ENCODE measurements at places on chromosomes 6 and 20.

GRCh38 chr6:11343963-11344723 is 111.7 kb upstream of the NEDD9 start:
- DNase-seq: no peak

- DNase-seq: no peak
Observed at GRCh38 chr6:169131390-169131789, 122.3 kb downstream of the THBS2 start.

GRCh38 chr20:12395353-12395752 is 477.7 kb downstream of the BTBD3 start:
- no peak for DNase-seq

DNA sequence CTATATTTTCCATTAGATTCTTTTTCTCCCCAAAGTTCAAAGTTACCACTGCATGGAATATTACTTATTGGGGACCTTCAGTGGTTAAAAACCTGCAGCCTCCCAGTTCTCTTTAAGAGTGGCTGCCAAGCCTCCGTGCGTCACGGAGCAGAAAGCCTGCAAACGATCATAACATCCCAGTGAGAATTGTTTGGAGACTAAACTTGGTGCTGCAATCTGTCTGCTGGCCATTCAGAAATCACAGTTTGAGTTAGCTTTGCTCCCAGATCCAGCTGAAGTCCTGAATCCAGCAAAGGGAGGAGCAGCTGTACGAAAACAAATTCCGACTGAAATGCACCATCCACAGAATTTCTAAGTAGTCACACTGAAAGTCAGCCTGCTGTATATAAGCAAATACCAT is 213.5 kb upstream of the PDE10A start:
- DNase-seq: no peak

DNA sequence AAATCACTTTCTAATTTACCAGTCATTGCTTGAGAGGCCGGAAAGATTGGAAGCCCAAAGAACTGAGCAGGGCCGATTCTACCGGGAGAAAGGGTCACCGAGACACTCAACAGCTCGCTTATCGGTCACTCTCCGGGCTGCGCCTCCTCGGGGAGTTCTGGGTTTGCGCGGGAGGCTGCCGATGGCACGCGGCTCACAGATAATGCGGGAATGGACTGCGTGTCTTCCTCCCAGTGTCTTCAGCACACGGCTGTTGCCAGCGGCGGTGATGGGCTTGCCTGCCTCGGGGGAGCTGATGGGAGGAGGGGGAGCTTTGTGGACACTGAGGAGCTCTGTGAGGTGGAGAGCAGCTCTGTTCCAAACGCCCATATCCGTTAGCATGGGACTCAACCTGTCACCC is 314.6 kb downstream of the CDH4 start:
- peak; percentile 57 for DNase-seq

- no peak for DNase-seq
Observed at GRCh38 chr6:42197555-42198362, 3.0 kb upstream of the GUCA1B start.

DNA sequence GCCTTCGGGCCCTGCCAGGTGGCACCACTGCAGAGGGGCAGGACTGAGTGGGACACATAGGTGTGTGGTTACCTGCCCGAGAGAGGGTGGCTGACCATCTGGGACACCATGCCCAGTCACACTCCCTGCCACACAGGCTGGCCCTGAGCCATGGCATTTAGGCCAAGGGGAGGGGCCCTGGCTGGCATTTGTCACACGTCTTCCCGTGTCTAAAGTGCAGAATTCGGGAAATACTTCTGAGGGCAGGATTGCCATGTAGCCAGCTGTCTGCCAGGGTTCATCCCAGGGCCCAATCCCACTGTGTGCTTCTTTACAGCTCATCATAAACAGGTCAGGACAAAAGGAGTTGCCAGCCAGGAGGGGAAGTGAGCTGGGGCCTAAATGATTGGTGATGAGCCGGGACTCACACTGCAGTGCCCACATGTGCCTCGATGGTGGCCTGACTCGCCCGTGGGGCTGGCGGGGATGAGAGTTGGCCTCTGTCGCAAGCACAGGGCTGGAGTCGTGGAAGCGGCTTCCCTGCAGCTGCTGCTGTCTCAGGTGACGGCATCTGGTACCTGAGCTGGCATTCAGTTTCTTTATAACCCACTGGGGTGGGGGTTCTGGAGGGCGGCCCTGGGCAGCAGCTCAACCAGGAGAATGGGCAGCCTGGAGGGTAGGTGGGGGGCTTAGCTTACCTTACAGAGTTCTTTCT is 5.9 kb upstream of the UNC93A start:
- no peak for DNase-seq

GRCh38 chr20:45857882-45858216 is 435 bp downstream of the ZSWIM3 start:
- DNase-seq: no peak

GRCh38 chr6:170062915-170063241 is 228.0 kb downstream of the DLL1 start:
- DNase-seq: no peak

GRCh38 chr20:46349742-46350056 is 41.4 kb upstream of the CDH22 start:
- no peak for DNase-seq

GRCh38 chr6:82074556-82074955 is 173.0 kb downstream of the IBTK start:
- DNase-seq: no peak

DNA sequence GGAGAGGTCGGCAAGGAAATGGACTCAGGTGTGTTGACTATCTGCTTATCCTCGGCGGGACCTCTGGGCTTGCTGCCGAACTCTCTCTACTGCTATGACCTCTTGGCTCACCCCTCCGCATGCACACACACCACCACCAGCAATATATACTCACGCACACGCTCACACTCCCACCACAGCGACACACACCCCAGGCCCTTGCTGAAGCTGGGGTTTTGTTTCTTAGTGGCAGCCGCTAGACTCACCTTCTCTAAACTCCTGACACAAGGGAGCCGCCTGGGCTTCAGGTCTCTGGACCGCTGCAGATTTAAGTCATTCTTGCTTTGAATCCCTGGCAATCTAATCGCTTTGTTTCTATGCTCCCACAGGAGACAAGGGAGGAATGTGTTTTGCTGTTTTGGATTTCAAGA is 59.4 kb upstream of the BACH2 start:
- DNase-seq: no peak

- no peak for DNase-seq
Observed at GRCh38 chr6:166540631-166541331, 45.7 kb downstream of the RAMACL start.

GRCh38 chr20:33688938-33689424 is 2.8 kb upstream of the E2F1 start:
- DNase-seq: no peak

DNA sequence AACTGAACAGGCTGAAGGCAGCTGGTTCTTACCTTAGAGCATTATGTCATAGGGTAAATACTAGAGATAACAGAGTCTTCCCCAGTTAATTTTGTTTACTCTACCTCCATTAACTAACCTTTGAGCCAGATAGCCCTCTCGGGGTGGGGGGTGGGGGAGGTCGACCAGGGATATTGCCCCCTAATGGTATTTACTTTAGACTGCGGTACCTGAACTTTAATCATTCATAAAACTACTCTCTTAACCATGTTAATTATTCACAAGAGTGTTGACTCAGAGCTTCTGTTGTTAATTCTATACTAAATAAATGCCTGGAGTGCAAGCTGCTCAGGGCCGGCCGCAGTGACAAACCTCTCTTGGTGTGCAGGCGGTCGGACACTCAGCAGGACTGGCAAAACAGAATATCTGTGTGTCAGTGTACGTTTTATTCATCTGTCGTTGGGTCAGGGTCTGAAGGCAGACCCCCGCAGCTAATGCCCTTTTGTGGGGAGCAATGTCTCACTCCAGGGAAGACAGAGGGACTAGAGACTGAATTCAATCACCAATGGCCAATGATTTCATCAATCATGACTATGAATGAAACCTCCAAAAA is 152.4 kb upstream of the COL21A1 start:
- no peak for DNase-seq

GRCh38 chr20:20859510-20859909 is 147.1 kb upstream of the RALGAPA2 start:
- DNase-seq: no peak

DNA sequence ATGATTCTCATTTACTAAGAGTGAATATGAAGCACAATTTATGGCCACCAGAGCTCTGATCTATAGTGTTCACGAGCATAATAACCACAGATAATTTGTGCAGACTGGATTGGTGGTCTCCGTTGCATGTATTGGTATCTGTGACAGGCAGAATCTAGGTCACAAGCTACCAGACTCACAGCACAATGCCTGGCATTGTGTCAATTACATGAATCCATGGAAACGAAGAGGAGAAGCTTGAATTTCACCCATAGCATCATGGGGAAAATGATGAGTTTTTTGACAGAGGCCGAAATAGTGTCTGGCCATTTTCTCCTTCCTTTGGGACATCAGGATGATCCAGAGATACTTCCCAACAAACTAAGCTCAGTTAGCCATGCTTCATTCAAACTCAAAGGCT is 52.3 kb upstream of the TMEM170B start:
- DNase-seq: no peak

DNA sequence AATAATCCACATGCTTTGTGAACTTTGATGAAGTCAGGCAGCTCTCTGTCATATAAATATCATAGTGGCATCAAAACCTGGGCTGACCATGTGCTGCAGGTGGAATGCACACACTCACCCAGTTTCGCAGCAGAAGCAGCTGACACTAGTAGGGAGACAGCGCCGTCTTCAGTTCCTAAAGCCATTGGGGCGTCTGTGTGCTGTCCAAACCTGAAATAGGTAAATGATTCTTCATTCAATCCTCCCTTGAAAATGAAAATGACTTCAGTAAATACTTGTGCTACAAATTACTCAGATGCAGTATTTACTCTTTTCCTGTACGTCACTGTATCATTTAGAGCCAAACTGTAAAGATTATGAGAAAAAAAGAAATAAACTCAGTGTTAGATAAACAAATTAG is 127.5 kb downstream of the EYA4 start:
- DNase-seq: no peak

GRCh38 chr6:52543262-52543661 is 33.6 kb downstream of the TRAM2 start:
- DNase-seq: no peak

DNA sequence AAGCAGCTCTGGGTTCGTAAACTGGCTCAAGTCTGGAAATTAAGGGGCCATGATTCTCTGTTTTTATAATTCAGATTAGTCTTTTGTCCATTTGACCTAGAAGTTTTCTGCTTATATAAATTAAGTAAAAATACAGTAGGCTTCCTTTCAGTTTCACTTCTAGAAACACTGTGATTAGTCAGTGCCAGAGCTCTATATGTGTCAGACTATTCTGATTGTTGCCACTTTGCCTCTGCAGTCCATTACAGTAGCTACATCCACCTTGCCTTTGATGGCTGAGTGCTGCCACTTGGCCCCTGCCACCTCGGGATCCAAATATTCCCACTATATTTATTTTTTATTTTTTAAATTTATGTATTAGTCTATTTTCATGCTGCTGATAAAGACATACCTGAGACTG is 7.9 kb downstream of the ZC2HC1B start:
- DNase-seq: no peak

DNA sequence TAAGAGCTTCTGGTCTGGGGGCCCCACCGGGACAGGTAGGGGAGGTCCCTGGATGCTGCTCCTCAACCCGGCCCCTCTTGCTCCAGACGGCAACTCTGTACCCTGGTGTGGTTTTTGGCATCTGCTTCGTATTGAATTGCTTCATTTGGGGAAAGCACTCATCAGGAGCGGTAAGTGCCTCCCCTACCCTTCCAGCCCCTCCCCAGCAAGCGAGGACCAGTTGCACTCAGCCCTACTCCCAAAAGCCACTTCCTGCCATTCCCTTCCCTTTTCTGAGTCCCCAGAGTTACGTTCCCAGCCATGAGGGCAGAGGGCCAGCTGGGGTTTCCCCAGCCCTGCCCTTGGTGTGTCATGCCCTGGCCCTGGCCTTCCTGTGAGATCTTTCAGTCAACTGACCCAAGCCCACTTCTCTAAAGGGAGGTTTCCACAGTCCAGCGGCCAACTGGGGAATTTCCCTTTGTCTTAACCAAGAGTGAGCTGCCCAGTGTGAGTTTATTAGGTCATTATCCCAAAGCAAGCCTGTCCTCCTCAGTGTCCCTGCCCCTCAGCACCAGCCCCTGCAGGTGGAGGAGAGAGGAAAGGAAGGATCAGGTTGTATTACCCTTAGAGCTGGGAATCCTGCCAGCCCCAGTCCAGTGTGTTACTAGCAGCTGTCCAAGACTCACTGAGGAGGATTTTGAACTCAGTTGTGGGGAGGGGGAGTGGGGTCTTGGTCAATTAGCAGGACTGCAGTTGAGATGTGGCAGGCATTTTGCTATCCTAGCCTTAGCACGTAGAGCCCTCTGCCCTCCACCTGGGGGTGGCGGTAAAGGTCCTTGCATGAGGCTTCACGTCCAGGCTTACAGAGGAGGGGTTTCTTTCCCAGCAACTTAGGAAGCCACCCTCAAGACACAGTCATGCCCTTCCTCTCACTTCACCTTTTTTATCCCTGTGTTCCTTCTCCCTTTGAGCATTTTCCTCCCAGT is 45.8 kb downstream of the TM9SF4 start:
- peak; percentile 95 for DNase-seq

- no peak for DNase-seq
Observed at GRCh38 chr6:128323011-128323410, 197.4 kb downstream of the PTPRK start.

- DNase-seq: no peak
Observed at GRCh38 chr6:23642849-23643248, 483.2 kb upstream of the NRSN1 start.

DNA sequence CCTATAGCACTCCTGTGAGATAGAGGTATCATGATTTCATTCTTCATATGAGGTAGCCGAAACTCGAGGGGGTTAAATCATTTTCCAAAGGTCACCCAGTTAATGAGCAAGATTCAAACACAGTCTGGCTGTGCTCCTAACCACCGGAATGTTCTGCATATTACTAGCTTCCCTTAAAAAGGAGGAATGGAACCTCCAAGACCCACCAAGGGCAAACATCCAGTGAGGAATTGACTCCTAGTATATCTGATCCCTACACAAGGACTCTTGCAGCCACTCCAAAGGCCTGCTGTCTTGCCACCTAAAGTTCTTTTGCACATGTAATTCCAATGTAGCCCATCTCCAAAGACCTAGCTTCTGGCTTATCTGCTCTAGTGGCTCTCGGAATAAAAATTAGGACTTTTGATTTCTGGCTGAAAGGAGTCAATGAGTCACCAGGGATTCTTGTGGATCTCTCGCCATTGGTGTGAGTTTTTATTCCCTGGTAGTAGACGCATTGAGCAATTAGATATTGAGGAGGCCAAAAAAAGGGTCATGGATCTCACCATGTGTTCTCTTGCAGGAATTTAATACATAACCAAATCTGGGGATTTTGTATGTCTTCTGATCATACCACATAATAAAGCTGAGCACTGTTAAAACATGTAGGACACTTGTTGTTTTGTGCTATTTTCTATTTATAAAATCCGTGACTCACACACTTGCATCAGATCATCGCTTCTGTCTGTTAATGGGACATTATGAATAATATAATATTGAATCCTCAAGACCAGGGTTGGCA is 9.1 kb downstream of the BCAS1 start:
- DNase-seq: no peak

Measured in aorta (tissue), 5 donors.